Stomach (tissue), 19 donors: ENCODE measurements at places on chromosomes 3 and 15. TPM values are rescaled to one million over a fixed set of nuclear protein-coding genes. Genes with fewer than 3 reads are reported as not detected.

LIPC gene
- 0.93 TPM for polyA plus RNA-seq

GP5 gene
- polyA plus RNA-seq, result not detected

DNA sequence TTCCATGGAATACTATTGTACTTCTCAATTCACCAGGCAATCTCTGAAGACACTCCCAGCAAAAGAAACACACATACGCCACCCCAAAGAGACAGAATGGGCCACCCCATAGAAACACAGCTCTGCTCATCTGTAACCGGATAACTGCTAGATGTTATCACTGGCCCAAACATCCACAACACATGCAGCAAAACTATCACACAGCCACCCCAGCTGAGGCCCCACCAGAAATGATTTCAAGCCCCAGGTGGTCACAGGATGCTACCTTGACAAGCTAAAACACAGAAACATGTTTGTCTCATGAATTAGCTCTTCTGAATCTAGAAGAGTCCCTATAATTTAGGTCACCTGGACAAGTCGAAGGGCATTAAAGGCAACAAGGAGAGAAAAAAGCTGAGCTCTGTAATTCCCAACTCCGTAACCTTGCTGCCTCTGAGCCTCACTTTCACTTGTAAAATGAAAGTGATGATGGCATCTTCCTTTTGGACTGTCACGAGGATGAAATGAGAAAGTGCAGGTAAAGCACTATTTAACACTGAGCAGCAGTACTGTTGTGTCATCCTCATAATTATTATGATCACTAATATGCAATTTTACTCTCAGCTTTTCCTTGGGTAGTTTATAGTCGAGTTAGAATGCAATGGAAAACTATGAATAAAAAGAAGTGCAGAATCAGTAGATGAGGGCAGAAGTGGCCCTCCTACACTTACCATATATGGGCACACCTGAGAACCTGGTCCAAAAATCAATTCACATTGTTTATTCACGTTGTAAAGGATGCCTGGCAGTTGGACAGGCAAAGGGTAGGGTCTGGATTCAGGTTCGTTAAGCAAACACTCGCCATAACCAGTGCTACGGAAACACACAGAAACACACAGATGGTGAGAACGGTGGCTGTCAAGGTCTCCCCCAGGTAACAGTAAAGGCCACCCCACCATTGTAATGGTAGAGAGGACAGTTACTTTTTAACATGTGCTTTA is 38.6 kb downstream of the ADAMTS9 start:
- no peaks in the 10 kb centered on the region for H3K27me3 ChIP-seq
- no peak for DNase-seq
- peaks cover 5% of the 10 kb centered on the region for H3K4me1 ChIP-seq
- H3K36me3 ChIP-seq, result peaks cover 4% of the 10 kb centered on the region
- no peak overlapping the region for H3K27ac ChIP-seq

GRCh38 chr3:176969066-176969465 is 228.2 kb downstream of the TBL1XR1 start:
- H3K4me1 ChIP-seq, result no peaks in the 10 kb centered on the region
- no peak overlapping the region for H3K27ac ChIP-seq
- no peaks in the 10 kb centered on the region for H3K27me3 ChIP-seq
- no peak for DNase-seq
- H3K36me3 ChIP-seq, result no peaks in the 10 kb centered on the region
- H3K4me3 ChIP-seq, result no peak overlapping the region

DNA sequence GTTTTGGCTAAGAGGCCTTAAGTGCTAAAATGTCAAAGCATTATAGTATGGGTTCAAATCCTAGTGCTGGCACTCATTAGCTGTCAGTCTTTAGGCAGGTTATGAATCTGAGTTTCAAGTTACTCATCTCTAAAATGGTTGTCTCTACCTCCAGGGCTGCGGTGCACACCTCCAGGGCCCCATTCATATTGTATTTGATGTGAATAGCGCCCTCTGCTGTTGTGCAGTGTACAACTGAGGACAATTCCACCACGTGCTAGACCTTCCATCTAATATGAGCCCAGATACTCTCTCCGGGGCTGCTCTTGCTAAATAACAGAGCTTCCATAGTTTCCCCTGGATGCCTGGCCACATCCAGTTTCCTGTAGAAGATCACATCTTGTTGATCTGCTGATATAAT is 54.3 kb downstream of the OXNAD1 start:
- H3K27me3 ChIP-seq, result no peaks in the 10 kb centered on the region
- peak overlapping the region; percentile 21 for H3K27ac ChIP-seq
- DNase-seq, result peak; percentile 43

DNA sequence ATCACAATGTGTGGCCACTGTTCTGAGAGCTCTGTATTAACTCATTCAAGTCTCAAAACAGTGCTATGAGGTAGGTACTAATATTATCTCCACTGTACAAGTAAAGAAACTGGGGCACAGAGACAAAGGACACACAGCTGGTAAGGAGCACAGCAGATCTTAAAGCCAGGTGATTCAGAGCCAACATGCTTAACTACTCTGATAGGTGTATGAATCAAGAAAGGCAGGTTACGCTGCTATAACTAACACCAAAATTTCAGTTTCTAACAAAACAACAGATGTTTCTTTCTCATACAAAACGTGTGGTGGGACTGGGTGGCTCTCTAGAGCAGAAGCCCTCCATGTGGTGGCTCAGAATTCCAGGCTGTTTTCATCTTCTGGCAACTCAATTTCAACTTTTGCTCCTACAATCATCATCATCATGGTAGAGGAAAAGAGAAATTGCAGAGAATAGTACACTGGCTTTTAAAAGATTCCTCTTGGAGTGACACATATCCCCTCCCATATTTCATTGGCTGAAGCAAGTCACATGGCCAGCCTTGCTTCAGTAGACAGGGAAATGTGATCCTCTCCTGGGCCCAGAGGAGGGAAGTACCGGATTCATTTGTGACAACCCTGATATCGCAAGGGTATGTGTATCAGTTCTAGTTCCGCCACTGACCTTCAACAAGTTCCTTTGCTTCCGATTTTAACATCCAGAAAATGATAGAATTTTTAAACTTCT is 126.2 kb upstream of the PTX3 start:
- no peaks in the 10 kb centered on the region for H3K4me1 ChIP-seq
- H3K4me3 ChIP-seq, result no peak overlapping the region
- no peaks in the 10 kb centered on the region for H3K36me3 ChIP-seq
- DNase-seq, result no peak

DNA sequence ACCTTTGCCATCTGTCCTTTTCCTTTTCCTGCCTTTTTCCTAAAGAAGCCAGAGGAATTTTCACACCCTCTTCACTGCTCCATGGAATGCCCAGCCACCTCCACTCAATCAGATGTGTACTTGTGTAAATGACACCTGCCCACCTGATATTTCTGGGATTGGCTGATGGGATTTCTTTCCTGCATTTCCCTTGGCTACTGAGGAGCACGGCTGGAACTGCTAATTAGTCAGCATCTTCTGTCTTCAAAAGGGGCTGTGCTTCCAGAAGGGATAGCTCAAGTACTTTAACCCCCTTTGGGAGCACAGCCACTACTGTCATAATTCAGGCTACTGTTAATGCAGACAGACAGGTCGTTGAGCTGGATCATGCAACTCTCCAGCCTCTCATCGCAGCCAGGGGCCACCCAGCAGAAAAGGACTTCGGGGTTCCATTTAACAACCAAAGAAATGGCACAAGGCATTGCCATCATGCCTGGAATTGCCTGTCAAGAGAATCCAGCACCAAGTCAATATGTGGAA is 38.6 kb downstream of the MGLL start:
- no peak overlapping the region for H3K4me3 ChIP-seq
- peak overlapping the region; percentile 85 for H3K27ac ChIP-seq
- H3K27me3 ChIP-seq, result no peaks in the 10 kb centered on the region

GRCh38 chr3:182364723-182365650 is 428.3 kb upstream of the ATP11B start:
- peak; percentile 67 for DNase-seq
- no peaks in the 10 kb centered on the region for H3K36me3 ChIP-seq
- H3K27me3 ChIP-seq, result no peaks in the 10 kb centered on the region
- H3K27ac ChIP-seq, result peak overlapping the region; percentile 51
- H3K4me1 ChIP-seq, result no peaks in the 10 kb centered on the region

- H3K4me3 ChIP-seq, result no peak overlapping the region
- DNase-seq, result no peak
- H3K36me3 ChIP-seq, result no peaks in the 10 kb centered on the region
- no peak overlapping the region for H3K27ac ChIP-seq
Observed at GRCh38 chr3:150330174-150330573, 77.9 kb upstream of the TSC22D2 start.

GRCh38 chr3:57959423-57960173 is 48.6 kb upstream of the FLNB start:
- no peaks in the 10 kb centered on the region for H3K27me3 ChIP-seq
- H3K27ac ChIP-seq, result peak overlapping the region; percentile 88
- peak overlapping the region; percentile 7 for H3K4me3 ChIP-seq

DNA sequence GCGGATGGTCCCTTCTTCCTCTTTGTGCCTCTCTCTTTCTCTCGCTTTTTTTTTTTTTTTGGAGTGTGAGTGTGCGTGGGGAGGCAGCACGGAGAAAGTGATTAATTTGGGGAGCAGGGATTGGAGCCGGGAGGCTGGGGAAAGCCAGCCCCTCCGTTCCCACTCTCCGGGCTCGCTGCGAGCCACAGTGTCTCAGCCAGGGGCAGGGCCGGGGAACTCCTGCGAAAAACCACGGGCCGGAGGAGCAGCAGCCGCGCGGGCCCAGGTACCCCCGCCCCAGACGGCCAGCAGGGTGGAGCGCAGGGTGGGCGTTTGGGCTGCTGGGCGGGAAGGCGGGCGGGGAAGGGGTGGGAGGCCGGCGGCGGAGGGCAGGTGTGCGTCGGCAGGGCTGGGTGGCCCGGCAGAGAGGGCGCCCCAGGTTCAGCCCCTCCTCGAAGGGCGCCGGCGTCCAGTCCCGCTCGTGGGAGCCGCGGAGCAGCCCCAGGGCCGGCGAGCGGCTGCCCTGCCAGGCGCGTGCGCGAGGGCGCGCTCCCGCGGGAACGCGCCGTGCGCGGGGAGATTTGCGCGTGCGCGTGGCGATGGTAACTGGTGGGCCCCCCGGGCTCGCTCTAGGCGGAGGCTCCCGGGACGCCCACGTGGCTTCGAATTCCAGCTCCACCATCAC is 1.4 kb downstream of the CHL1 start:
- peak overlapping the region; percentile 41 for H3K4me3 ChIP-seq
- DNase-seq, result no peak

DNA sequence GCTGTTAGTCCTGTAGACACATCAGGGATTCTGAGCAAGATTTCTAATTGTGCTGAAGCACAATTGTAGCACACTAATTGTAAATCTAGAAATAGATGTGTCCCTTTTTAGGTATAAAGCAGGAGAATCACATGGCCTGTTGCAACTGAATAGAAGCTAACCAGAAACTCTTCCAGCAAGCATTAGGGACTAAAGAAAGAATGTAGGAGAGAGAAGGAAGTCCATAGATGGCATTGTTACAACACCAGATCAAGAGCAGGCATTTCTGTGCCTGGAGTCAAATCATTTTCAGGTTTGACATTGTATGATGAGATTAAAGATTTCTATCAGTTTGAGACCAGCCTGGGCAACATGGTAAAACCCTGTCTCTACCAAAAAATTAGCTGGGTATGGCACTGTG is 27.4 kb downstream of the CALML4 start:
- no peaks in the 10 kb centered on the region for H3K27me3 ChIP-seq
- peaks cover 80% of the 10 kb centered on the region for H3K36me3 ChIP-seq
- no peak for DNase-seq
- peaks cover 9% of the 10 kb centered on the region for H3K4me1 ChIP-seq

GRCh38 chr3:109743981-109744380 is 406.6 kb upstream of the DPPA4 start:
- H3K4me3 ChIP-seq, result no peak overlapping the region
- no peak for DNase-seq
- no peaks in the 10 kb centered on the region for H3K36me3 ChIP-seq
- no peaks in the 10 kb centered on the region for H3K27me3 ChIP-seq
- H3K4me1 ChIP-seq, result no peaks in the 10 kb centered on the region
